Effector CD8-positive, alpha-beta T cell (primary cell): ENCODE measurements at places on chromosomes 16 and 17.

DNA sequence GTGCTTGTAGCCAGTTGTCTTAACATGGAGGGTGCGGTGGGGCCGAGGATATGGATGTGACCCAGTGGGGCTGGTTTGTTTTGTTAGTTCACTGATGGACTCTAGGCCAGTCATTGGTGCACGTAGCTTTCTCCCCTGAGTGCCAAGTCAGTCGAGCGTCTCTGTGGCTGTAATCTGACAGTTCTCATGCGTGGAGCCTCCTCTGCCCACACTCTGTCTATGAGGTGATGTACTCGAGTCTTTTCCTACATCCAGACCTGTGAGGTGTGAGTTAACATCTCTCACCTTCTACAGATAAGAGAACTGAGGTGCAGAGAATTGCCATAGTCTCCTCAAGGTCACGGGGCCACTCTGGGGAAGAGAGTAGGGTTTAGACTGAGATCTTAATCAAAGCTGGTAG, 90.2 kb downstream of the MARCHF10 start:
- DNase-seq, result no peak

DNA sequence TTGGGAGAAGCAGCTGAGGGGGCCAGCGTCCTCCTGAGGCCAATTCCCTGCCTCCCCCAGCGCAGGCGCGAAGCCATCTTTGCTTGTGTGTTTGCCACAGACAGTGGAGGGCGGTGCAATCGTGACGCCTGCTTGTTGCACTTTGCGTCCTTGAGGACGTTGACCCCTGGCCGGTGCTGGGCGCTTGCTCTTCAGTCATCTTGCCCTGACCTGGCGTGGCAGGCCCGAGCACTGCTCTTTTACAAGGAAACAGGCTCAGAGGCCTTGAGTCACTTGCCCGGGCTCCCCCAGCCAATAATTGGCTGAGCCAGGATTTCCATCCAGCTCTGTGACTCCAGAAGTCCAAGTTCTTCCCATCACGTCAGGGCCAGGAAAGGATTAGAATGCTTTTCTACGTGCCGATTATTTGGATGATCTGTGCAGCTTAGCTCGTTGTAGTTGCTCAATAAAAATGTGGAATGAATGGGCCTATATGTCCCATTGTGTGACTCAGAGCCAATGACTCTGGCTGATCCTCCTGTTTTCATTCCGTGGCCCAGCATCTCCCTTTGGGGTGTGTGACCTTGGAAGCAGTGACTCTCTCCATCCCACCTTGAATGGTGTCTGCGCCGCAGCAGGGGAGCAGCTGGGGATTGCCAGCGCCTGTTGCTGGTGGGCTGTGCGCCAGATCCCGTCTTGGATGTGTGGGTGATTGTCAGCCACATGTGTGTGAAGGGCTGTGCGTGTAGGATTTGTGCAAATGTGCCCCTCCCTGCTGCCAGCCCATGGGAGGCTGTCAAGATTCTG, 214.1 kb downstream of the SEC14L1 start:
- DNase-seq, result no peak

DNA sequence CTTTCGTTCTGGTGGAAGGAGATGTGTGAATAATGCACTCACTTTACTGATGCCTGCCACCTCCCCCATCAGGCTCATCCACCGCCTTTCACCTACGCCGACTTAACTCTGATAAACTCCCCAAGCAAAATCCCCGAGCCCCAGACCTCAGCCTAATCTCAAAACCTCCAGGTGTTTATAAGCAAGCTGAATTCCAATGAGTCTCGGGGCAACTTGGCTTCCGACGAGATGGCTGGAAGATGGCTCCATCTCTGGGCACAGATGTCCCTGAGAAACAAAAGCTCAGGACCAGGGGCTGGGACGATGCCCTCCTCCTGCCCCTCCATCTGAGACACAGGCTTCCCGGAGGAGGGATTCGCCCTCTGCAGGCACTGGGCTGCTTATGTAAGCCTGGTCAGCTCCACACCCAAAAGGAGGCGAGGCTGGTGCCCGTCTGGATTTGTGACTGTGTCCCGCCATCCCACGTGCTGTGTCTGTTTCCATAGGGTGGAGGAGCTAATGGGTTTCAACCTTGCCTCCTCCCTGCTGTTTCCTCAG, 386.4 kb upstream of the TNRC6C start:
- no peak for DNase-seq

DNA sequence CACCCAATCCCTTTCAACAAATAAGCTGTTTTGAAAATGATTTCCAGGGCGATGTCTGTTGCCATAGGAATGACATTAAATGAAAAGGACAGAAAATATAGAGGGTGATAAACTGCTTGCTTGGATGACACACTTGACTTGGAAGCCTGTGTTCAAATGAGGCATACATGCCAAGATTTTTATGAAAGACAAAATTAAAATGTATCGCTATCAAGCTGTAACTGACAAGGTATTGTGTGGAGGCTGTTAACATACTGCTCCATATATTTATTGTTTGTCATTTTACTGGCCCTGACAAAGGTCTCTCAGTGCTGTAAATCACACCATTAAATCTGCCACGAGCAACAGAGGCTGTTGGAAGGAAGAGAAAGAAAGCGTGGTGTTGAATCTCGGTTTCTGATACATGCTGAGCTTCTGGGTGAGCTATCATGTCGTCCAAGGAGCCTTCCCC, 456.2 kb upstream of the SALL1 start:
- no peak for DNase-seq
